Osteoblast (primary cell): ENCODE measurements at places on chromosomes 2 and 18. TPM values are rescaled to one million over a fixed set of nuclear protein-coding genes. Genes with fewer than 3 reads are reported as not detected.

DNA sequence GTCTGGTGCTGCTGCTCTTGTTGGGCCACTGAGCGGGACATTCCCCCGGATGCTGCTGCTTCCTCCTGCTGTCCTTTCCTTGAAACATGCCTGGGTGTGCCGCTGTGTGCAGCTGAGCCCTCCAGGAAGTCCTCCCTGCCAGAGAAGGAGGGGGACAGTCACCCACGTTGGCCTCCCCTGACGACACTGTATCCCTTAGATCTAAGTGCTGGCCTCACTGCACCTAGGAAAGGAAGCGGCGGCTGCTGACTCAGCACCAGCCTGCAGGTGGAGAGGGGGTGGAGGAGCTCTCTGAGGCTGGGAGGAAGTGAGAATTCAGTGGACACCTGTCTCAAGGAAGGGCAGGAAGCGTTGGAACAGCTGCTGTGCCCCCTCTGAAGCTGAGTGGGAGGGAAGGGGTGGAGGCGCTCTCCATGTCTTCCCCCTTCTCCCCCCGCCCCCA, 239.8 kb downstream of the HAUS1 start:
- no peak for DNase-seq

NOSTRIN gene
- total RNA-seq, result 0.59 and 1.4 TPM in 2 replicates

DNA sequence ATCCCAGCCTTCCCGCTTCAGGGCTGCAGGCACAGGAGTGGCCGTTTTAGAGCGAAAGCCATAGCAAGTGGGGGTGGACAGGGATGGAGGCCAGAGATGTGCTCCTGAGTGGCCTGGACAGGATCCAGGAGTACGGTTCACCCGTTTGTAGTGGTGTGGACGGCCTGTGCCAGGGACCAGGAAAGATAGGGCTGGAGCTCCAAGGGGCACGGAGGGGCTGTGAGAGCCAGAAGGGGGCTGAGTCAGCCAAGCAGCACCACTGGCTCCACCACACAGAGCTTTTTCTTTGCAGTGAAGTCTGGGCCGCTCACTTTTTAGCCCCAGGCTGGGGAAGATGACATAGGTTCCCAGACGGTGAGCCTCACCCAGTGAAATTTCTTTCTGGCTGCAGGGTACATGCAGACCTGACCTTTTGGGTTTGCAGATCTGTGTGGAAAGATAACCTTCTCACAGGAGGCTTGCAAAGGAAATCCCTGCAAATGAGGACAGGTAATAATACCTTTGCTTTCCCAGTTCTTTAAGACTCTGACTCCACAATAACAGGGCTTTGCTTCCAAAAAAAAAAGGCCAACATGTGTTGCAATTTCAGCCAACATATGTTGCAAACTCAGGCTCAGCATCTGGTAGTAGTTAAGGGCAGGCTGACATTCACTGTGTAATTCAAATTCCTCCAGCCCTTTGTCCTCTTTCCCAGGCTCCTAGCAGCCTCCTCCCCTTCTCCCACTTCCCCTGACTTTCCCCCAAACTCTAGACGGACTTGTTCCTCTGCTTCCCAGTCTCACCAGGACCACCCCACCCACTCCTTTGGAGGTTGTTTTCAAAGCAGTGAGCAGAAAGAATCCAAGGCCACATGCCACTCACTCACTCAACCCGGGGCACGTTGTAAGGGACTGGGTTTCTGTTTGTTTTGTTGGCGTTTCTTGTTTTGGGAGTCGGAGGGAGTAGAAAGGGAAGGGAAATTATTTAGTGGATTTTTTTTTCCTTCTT, 20.3 kb upstream of the LAPTM4A start:
- peak; percentile 95 for DNase-seq

KIDINS220 gene
- total RNA-seq, result 125 and 134 TPM in 2 replicates

DNA sequence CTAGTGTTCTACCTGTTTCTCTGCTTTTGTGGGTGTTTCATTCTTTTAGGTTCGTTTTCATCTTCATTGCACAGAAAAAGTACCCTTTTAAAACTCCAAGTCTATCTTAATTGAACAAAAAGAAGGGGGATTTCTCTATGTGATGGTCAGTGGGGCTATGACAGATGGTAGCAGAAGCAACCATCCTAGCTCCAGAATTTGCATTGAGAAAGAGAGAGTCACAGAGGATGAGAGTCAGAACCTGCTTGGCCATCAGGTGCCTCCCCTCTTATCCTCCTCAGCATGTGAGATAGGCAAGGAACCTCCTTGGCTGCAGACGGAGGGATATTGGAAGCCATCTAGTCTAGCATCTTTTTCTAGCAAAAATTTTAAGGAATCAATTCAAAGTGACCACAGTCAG, 398.0 kb upstream of the DCC start:
- no peak for DNase-seq

DNA sequence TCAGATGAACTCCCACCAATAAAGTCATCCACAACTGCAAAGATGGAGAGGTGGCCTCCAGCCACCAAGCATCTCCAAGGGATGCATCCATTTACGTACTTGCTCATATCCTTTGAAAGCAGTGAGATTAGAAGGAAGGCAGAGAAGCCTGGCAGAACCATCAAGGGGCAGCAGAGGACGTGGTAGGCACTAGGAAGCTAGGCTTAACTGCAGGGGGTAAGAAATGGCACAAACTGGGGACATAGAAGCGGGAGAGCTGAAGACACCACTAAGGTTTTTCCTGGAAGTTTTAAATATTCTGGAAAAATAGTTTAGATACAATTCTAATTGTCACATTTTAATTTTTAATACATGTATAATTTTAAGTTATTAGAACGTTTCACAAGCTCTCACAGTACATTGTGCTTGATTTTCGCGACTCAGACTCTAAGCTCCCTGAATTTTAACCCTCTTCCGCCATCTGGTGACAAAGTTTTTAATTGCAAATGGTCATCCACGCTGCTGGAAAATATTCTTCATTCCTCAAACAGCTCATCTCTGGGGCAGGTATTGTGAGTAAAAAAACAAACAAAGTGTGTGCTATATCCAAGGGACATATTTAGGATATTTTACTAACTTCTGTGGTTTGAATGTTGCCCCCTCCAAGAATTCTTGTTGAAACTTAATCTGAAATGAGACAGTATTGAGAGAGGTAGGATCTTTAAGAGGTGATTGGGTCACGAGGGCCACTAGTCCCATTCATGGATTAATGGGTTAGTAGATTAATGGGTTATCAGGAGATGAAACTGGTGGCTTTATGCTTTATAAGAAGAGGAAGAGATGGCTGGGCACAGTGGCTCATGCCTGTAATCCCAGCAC, 1.6 kb upstream of the PSTPIP2 start:
- peak; percentile 90 for DNase-seq

LDLRAD4 gene
- total RNA-seq, result under 0.01 and 0.88 TPM in 2 replicates

DNA sequence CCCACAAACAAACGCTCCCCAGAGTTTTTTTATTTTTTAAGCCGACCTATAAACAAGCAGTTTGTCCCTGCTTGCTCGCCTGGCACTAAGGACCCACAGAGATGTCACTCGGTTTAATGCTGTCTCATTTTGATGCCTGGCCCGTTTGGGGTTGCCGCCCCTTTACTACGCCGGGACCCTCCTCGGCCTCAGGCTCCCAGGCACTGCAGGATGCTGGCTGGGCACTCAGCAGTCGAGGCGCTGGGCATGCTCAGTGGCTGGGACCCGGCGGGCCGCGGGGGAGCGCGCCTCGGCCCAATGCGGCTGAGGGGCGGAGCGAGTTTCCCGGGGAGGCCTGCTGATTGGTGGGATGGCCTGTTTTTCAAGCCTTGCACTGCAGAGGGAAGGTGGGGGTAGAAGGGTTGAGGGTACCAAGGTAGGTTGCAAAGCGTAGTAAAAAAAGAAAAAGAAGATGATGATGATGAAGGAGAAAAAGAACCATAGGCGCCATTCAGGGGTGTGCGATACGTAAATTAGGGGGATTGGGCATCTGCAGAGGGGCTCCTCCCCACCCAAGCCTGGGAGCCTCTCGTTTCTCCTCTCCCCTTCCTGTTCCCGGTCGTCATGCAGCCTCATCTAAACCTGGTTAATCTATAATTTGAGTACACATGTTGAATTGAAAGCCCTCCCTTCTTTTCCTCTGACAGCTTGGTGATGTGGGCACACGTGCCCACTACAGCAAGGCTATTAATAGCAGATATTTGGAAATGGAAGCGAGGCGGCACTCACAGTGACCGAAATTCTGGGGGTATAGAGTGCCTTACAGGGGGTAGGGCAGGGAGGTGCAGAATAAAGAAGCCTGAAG, 1.5 kb upstream of the IRS1 start:
- peak; percentile 97 for DNase-seq

TMEM37 gene
- 1.1 and 1.2 TPM in 2 replicates for total RNA-seq
